ENCODE measurements at places on chromosomes 3 and 15.

DNA sequence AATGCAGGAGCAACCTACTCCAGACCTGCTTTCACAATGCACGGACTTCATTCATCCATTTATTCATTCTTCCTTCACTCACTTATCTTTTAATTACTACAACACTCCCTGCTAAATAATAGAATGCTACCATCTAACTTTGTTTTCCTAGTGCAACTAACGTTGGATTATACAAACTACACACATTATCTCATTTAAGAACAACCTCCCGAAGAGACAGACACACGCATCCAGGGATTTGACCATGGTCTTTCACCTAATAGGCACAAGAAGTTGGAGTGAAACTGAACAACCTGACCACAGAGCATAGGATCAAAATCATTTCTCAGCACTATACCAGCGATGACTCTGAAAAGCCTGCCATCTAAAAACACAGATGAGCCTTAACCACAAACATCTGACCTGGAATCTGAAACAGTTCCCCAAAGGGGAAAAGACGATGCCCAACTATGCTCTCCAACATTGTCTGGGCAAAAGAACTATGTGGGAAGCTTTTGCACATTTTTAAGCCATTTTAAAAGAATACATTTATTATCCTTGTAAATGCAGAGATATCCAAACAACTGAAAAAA is 21.0 kb downstream of the ZNF385D start:
- DNase-seq: no peak

- no peak for DNase-seq
These were observed 958.7 kb downstream of the AGBL1 start for GRCh38 chr15:87038404-87038803.

DNA sequence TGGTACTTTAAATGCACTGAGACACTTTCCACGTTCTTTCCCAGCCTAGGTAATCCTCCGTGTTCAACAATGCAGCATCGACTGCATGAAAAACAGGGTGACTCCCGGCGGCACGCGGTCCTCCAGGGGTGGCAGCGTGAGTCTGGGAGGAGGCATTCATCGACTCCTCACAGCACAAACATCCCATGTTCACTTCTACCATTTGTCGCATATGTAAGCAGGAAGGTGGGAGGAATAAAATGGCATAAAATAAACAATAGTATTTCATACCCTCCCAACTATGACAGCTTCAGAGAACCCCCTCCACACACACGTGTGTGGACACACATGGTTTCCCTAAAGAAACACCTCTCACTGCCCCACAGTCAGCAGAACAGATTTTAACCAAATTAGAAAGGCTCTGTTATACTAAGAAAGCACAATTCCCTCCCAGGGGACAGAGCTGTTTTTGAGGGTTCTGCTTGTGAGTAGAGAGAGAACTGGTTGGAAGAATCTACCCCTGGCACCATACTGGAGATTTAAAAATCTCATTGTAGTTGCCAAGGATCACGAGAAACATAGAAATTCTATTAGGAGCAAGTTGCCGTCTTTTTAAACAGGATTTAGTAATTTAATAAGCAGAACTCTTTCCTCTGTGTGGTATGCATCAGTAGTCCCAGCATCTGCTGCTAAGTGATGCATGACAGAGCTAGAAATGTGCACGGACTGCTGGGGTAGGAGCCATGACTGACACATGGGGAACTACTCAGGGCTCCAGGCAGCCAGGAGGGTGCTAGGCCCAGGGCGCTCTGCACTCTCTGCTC is 6.0 kb downstream of the FAM43A start:
- no peak for DNase-seq

DNA sequence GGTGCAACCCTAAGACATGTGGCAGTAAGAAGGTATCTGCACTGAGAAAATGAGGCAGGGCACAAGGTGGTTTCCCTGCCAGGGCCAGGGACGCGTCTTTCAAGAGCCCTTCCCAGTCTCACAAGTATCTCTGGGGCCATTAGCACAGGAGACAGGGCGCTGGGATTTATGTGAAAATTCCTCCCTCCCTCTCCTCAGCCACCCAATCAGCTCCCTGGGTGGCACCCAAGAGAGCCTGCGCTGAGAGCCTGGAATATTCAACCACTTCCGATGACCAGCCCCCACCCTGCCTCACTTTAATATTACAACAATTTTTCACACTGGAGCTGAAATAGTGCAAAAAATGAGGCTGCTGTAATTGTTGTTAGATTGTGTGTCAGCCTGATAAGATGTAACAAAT is 26.1 kb downstream of the SEC61A1 start:
- DNase-seq: no peak

DNA sequence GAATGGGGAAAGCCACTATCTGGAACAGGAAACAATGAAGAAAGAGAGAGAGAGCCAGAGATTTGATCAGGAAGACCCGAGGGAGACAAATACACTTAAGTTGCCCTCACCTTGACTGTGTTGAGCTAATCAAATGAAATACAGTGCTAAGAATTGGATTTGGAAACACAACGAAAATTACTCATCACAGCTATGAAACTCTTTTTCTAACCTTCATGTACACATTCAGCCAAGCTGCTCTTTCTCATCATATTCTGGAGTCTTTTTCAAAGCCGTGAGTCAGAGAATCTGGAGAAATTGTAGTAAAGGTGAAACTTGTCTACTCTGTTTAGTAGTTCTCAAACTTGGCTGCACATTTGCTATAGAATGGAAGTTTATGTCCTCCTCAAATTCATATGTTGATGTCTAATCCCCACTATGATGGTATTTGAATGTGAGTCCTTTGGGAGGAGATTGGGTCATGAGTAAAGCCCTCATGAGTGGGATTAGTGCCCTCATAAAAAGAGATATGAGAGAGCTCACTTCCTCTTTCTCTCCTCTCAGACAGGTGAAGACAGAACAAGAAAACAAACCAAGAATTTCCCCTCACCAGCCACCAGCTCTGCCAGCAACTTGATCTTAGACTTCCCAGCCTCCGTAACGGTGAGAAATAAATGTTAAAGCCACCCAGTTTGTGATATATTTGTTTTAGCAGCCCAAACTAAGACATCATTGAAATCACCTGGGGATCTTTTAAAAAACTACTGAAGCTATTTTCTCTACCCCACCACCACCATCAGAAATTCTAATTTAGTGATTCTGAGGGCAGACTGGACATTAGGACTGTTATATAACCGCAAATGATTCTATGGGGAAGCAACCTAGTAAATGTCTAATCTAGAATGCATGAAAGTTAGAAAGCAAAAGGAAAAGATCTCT is 143.6 kb upstream of the GRM7 start:
- no peak for DNase-seq

- DNase-seq: no peak
These were observed at the start of gene HHLA2 for GRCh38 chr3:108296239-108296638. TSS of gene HHLA2 (plus strand) at chr3:108296548. CDS start at chr3:108351814, 55,266 bp downstream.
